ENCODE measurements at places on chromosomes 6 and 20.

DNA sequence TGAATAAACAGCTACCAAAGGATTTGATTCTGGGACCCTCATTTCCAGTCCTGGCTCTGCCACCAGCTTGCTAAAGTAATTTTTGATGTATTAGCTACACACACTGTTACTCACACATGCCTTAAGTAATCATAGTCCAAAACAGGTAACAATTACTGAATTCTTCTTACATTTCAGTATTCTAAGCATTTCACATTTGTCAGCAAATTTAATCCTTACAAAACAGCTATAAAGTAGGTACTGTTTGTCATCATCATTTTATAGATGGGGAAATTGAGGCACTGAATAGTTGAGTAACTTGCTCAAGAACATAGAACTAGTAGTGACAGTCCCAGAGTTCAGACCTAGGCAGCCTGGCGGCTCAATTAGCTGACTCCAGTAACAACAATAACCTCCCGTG, 272.6 kb downstream of the QKI start:
- DNase-seq, result no peak

DNA sequence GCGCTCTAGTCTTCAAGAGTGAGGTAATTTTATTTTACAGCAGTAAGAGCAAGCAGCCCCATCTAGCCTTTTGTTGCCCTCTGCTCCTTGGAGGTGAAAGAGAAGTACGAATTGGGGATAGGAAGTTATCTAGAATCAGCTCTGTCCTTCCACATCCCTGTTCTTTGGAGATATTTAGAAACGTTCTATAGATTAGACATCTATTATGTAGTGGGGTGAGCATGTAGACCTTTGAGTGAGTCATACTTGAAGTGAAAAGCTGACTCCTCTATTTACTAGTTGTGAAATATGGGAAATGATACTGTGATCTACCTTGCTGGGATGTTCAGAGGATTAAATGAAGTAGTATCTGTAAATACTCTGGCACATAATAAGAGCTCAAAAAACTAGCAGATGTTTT, 36.0 kb upstream of the SLC35D3 start:
- no peak for DNase-seq

DNA sequence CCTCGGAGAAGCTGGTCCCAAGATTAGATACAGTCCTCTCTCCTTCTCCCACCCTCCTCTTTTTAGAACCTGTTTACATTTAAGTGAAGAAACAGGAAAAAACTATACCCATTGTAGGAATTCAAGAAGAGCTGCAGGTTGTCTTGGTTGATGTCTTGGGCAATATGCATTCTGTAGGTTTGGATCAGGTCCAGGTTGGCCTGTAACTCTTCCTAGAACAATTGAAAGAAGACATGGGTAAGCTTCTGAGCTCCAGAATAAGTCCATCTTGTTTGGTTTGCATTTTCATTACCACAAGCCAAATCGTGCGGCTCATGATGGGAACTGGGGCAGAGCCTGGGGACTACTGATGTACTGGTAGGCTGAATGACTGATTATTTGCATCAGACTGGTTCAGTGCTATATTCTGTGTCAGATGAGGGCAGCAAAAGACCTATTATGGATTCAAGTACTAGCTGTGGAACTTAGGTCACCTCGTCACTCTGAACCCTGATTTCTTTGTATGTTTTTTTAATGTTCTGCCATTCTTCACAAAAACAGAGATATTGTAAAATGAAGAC, 20.3 kb upstream of the SLA2 start:
- no peak for DNase-seq

DNA sequence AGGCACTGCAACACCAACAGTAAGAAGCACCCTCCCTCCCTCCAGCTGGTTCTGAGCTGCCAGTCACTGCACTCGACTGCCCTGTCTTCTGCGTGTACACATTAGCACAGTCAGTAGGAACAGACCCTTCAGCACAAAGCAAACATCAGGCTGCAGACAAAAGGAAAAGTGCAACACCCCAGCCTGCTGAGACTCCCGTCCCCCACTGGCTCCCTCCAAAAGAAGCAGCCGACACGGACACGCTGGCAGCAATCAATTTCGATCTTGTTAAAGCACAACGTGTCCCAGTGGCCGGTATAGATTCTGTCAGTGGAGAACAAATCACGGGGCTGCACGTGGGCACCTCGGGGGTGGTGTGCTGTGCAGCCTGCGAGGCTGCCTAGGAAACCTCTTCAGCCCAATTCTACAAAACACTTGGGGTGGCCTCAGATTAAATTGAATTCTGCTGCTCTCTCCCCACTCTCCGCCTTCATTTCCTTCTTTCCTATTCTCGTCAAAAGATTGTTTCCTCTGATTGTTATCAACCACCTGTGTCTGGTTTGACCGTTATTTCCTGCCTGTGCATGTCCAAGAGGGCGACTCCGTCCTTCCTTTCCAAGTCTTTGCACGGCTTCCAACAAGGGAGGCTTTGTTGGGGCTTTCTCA, 38.7 kb downstream of the TRAF3IP2 start:
- no peak for DNase-seq

DNA sequence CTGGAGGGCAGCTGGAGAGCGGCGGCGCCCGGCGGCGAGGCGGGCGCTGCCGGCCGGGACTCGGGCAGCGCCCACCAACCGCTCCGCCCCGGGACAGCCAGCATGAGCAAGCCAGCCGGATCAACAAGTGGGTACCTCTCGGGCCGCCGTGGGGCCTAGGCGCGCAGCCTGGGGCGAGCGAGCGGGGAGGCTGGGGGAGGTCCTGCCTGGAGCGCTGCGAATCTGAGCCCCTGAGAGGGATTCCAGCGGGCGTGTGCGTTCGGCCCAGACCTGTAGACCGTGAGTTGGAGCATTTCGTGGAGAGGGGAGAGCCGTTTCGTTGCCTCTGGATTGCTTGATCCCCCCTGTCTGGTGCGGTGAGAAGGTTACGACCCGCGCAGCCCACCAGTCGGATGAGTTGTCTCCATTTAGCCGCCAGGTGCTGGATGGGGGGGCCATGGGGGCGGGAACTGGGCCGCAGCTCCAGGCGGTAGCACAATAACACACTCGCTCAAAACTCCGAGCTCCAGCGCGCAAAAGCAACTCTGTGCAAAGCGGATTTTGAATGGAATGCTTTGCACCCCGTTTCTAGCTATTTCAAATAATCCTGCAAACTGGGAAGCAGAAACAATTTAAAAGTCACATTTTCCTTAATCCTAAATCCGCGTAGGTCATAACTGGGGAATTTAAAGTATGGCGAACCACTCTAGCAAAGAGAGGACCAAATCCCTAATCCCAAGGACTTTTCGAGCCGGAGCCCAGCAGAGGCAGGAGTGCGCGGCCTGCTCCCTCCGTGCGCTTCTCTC, 1.0 kb downstream of the NR2E1 start:
- no peak for DNase-seq

- no peak for DNase-seq
Measured at GRCh38 chr6:50979171-50979525, 160.5 kb downstream of the TFAP2B start.

- no peak for DNase-seq
Measured at GRCh38 chr6:8195040-8195713, 92.8 kb upstream of the EEF1E1 start.

DNA sequence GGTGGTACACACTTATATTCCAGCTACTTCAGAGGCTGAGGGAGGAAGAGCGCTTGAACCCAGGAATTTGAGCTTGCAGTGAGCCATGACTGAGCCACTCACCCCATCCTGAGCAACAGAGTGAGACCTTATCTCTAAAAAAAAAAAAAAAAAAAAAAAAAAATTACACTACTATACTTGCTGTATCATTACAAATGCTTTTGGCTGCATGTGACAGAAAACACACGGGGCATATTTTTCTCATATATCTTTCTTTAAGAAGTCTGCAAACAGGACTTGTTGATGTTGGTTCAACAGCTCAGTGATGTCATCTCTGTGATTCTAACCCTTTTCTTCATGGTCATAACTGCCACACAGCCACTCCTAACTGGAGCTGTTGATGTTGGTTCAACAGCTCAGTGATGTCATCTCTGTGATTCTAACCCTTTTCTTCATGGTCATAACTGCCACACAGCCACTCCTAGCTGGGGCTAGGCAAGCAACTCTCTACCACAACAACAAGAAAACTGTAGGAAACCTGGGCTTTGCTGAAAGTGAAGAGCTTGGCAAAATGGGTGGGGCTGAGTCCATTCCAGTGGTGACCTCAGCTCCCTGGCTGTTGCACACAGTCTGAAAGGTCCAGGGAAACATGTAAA, 19.8 kb downstream of the MTFR2 start:
- DNase-seq, result no peak

GRCh38 chr20:18058661-18059467, 1.1 kb upstream of the OVOL2 start:
- no peak for DNase-seq

DNA sequence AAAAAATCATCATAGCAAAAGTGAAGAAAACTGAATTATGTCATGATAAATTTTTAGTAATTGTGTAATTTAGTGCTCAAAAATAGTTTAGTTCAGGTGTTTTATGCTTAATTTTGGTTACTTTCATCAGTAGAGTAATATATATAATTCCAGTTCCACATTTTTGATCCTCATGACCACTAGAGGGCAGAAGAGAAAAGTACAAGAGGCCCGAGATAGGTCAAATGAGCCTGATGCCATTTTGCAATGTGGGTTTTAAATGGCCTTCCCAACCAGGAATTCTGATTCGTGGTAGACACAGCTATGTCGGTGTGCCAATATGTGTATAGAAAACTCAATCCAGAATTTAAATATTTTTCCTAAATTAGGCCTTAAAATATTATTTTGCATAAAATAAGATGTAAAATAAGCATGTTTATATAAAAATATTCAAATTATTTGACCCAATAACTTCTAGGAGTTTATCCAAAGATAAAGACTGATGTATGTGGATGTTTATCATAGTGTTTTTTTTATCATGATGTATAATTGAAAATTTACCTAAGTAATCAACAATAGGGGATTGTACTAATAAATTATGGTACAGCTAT, 159.7 kb upstream of the RPS6KA2 start:
- DNase-seq, result peak; percentile 78

GRCh38 chr6:91941838-91942237, 1355.0 kb upstream of the MAP3K7 start:
- no peak for DNase-seq

GRCh38 chr20:37007898-37008649, 56.6 kb upstream of the SAMHD1 start:
- peak; percentile 74 for DNase-seq

DNA sequence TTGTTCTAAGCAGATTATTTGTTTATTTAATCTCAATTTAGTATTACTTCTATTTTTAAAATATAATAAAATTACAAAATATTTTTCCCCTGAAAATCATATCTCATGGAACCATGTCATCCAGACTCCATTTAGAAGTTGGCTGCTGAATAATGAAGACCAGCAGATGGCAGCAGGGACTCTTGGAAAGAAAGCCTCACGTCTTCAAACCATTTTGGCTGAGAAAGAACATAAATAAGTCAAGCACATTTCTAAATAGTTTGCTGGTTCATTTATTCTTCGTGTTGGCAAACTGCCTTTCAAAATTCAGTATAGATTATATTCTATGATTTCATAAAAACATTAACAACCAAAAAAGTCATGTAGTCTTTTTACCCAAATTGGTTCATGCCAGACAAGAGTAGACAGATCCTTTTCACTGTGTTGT, 71.7 kb downstream of the RCAN2 start:
- DNase-seq, result peak; percentile 15

DNA sequence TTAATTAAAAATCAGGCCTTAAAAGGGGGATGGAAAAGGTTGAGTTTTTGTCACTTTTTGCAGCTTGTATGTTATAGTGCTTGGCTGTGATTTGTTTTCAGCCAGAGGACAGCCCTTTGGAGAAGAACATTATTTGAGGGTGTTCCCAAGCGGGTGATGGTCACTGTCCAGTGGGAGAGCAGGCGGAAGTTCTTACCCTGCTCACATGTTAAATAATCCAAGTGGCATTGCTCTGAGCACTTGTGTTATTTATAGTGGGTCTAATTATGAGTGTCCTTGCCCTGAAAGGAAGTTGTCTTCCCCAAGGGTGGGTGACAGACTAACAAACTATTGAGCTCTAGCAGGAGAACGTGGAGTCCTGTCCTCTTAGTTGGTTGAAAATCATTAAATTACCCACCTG, 49.5 kb downstream of the DOK5 start:
- DNase-seq, result no peak

GRCh38 chr6:159727717-159728445, 575 bp downstream of the WTAP start:
- DNase-seq, result peak; percentile 41

- DNase-seq, result no peak
Measured at GRCh38 chr6:111661541-111662061, 55.9 kb upstream of the TRAF3IP2 start.

DNA sequence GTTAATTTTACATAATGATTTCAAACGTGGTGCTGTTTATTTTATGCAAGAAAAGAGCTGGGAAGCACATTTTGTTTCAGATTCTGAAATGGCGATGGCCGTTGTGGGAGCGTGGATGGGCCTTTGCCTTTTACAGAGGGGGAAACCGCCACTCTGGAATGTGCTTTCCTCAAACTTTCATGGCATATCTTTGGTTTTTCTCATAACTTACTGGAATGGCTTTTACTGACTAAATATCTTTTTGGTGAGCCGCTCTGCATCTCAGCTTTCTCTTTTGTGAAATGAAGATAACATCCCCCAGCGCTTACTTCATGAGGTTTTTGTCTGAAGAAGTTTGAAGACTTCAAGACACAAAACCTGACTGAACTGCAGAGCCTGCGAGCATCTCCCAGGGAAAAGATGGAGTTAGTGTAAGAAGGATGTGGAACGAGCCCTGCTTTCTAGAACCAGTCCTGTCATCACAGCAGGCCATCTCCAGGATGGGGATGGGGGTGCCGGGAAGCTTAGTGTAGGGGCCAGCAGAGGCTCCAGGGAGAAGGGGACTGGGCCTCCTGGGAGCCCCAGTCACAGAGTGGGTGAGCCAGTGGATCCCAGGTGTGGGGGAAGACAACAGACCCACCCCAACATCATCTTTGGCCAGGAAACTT, 61.8 kb upstream of the TIAM2 start:
- DNase-seq, result no peak

GRCh38 chr20:36425166-36425565, 116.2 kb upstream of the MYL9 start:
- DNase-seq, result no peak

GRCh38 chr6:308768-309167, 16.5 kb downstream of the DUSP22 start:
- DNase-seq, result no peak

GRCh38 chr6:164010441-164011103, 596.1 kb downstream of the QKI start:
- DNase-seq, result no peak

GRCh38 chr6:82908661-82909060, 157.0 kb downstream of the UBE3D start:
- DNase-seq, result no peak

- DNase-seq, result no peak
Measured at GRCh38 chr6:151808371-151809241, 1.1 kb downstream of the ESR1 start.
